ENCODE measurements at places on chromosomes 2 and 18.

GRCh38 chr2:101805152-101806088 lies 107.9 kb downstream of the MAP4K4 start:
- DNase-seq, result no peak

- no peak for DNase-seq
Observed at GRCh38 chr2:64942693-64943092, 46.5 kb upstream of the SLC1A4 start.

DNA sequence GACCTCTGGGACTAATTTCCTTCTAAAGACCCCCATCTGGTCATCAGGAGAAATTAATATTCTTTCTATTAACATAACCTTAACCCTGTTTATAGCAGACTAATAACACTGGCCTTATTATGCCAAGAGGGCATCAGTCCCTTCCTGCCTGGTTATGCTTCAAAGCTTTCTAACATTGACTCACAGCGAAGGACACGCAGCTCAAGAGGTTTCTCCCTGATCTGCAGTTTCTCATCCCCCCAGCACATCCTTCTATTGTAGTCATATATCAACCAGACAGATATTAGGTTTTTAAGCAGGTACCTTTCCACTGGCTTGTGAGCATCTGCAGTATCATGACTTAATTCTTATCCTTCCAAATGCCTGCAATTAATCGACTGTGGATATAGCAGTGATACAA lies 100.0 kb upstream of the CXCR4 start:
- DNase-seq, result no peak

- DNase-seq, result no peak
Observed at GRCh38 chr2:121019756-121020155, 265.2 kb downstream of the TFCP2L1 start.

GRCh38 chr2:230230496-230231200 lies 5.1 kb downstream of the SP140 start:
- no peak for DNase-seq

- DNase-seq, result no peak
Observed at GRCh38 chr2:9789371-9789770, 53.9 kb upstream of the TAF1B start.

GRCh38 chr2:13770279-13770678 lies 862.2 kb upstream of the LRATD1 start:
- DNase-seq, result no peak

DNA sequence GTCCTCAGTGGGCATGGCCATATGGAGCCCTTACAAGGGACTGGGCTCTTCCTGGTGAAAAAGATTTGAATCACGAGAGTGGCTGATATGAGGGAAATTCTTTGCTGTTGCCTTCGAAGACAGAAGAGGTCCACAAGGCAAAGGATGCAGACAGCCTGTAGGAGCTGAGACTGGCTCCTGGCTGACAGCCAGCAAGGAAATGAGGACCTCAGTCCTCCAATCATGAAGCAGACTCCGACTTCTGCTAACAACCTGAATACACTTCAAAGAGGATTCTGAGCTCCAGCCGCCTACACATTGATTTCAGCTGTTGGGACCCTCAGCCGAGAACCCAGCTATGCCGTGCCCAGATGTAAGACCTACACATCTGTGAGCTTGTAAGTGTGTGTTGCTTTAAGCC lies 3.0 kb upstream of the ST8SIA5 start:
- peak; percentile 27 for DNase-seq

DNA sequence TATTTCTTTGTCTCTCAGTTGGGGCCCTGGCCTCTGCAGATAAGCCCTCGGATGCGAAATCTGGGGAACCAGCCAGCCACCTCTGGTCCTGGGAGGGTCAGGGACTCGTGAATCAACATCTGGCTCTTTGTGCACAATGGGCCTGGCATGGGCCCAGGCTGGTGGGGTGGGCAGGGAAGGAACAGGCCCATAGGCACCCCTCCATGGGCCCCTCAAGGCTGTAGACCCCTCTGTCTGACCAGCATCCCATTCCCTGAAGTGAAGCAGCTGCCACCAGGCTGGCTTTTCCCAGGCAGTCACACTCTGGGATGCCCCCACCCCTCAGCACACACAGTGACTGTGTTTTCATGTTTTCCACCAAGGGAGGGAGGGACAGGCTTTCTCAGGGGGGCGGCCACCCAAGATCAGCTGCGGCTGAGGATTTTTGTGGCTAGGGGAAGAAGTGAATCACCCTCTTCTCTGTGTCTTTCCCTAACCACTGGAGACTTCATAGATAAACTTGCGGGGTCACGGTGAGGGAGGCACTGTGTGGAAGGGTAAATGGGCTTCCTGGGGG lies 166.0 kb downstream of the AGAP1 start:
- no peak for DNase-seq

GRCh38 chr2:206890926-206891325 lies 48.4 kb upstream of the CPO start:
- DNase-seq, result no peak

- no peak for DNase-seq
Observed at GRCh38 chr2:236254674-236255073, 9.5 kb downstream of the ASB18 start.

DNA sequence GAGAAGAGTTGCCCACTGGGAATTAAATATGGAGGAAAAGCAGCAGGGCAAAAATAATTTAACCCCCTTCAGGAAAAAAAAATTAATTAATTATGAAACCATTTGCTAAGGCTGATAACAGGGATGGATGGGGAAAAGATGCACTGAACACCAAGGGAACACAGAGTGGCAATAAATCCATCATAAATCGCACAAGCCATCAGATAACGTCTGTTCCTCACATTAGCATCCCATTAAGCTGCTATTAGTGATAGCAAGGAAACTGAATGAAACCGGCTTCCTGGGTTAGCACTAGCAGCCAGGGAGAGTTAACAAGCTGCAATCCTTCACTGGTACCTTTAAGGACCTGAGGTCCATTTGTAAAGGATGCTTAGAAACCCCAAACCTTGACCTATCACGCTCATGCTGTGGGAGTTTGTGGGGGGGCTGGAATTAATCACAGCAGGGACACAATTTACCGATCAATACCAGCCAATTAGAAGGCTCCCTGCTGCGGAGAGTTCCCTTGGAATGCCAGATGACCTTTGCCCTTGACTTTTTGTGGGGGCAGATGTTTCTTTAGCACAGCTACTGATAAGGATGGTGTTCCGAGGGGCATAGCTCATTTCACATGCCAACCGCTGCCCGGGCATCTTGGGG lies 175.5 kb upstream of the KLF7 start:
- no peak for DNase-seq

DNA sequence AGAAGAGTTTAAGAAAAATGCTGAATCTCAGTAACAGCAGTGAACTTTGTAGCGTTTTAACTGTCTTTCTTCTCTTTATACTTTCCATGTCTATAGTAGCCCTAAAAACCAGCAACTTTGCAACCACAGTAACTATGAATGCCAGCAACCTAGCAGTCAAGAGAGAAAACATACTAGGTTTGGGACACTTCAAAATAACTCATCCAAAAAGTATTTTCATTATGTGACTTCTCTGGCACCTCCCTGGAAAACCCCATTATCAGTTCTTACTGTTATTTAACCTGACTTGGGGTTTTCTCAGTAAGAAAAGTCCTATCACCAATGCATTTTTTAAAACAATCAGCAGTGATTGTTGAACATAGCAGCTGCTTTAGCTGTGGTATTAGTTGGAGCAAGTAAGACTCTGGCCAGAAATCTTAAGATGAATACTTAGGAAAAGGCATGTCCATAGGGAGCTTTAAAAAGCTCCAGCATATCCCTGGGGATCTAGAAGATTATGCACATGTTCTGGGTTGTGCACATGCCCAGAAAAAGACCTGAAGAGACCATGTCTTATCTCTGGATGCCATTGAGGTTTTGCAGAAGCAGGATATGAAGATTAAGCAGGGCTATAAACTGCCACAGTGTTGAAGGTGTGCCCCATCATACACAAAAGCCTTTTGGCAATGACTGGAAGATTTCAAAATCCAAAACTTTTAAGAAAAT lies 411.3 kb downstream of the CMPK2 start:
- DNase-seq, result no peak

GRCh38 chr18:37666991-37667390 lies 101.4 kb upstream of the CELF4 start:
- DNase-seq, result no peak

GRCh38 chr2:132595693-132596092 lies 74.3 kb downstream of the LYPD1 start:
- DNase-seq, result no peak

DNA sequence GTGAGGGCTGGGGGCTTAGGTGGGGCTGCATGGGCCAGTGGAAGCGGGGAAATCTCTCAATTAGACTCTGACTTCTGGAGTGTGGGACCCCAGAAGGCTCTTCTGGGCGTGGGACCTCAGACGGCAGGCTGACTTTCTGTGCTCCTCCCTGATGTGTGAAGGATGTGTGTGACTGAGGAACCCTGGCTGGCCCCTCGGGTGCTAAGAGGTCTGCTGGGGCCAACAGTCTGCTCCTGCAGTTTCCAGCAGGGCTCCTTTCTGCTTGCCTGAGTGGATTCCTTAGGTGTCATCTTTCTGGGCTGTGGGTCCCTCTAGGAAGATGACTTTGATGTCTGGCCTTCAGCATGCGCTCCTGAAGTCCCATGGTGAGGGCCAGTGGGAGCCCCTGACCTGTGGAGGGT lies 167.5 kb downstream of the DYSF start:
- no peak for DNase-seq

- DNase-seq, result peak; percentile 26
Observed at GRCh38 chr2:177830881-177831386, 241.6 kb downstream of the PDE11A start.

- no peak for DNase-seq
Observed at GRCh38 chr2:134097740-134098139, 156.1 kb upstream of the MGAT5 start.

- DNase-seq, result no peak
Observed at GRCh38 chr2:219912491-219912921, 285.1 kb downstream of the SLC4A3 start.

DNA sequence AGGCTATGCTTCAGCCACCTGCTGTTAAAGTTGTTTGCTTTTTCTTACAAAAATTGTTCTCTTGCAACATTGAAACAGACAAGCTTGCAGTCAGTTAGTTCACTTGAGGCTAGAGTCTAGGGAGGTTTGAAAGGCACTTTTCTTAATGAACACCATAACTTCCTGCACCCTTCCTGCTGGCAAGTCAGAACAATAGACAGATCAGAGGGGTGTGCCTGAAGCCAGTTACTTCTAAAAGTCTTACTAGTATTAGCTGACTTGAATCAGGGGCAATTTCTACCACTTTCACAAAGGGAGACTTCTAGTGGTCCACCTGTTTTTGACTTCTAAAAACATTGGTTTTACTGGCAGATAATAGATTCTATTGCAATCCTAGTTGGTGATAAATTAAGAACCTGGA lies 367.4 kb upstream of the CDH20 start:
- no peak for DNase-seq
